ENCODE measurements at places on chromosomes 1 and 21.

DNA sequence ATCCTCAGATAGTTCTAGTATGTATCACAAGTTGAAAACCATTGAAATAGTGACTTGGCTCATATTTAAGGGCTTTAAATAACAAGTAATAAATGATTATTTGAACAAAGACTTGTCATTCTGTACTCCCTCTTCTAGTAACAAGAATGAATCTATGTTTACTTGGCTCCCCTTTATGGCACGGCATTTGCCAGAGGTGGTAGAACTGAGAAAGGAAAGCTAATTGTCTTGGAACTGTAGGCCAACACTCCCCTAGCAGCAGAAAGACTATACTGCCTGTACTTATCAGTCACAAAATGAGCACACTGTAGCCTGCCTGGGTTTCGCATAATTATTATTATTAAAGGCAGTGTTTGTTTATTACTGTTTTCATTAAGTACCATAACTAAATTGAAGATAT lies 29.6 kb upstream of the SMYD2 start:
- DNase-seq: no peak

DNA sequence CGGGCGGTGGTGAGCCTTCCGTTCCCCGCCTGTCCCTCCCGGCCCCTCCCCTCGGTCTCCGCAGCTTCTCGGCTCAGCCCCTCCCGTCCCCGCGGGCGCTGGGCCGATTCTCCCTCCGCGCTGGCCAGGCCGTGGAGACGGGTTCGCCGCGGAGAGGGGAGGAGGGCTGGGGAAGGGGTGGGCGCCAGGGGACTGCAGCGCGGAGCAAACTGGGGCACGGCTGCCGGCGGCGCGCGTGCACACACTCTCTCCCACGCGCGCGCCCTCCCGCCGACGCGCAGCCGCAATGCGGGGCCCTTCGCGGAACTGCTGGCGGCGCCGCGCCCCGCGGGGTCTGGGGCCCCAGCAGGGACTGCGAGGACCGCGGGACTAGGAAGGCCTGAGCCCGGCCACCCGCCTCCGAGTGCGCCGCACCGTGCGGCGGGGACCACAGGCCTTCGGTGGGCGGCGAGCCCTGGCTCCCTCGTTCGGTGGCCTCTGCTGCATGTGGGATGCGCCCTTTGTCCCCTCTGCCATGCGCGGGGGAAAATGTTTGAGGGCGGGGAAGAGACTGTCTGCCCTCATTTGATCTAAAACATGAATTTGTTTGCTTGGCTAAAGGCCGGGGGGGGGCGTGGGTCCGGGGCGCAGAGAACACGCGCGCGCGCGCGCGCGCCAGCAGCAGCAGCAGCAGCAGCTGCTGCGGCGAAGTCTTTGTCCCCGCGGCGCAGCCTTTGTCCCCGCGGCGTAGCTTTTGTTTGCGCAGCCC lies 90.7 kb upstream of the VAMP3 start:
- peak; percentile 55 for DNase-seq

DNA sequence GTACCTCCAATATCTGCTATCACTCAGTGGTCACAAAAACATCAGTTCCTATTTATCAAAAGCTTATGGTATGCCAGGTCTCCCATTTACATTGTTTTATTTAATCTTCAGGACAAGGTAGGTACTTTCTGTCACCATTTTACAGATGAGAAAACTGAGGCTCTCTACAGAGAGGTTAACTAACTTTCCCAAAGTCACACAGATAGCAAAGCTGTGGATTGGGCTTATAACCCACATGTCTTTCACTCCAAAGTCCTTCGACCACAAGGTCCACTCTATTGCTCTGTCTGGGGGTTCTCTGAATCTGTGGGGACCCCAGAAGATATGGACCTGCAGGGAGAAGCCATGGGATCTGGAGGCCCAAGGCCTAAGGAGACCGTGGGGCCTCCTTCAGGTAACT lies 26.6 kb upstream of the EPS8L3 start:
- DNase-seq: no peak

GRCh38 chr1:155026588-155026987 lies 7.0 kb downstream of the DCST2 start:
- DNase-seq: no peak

DNA sequence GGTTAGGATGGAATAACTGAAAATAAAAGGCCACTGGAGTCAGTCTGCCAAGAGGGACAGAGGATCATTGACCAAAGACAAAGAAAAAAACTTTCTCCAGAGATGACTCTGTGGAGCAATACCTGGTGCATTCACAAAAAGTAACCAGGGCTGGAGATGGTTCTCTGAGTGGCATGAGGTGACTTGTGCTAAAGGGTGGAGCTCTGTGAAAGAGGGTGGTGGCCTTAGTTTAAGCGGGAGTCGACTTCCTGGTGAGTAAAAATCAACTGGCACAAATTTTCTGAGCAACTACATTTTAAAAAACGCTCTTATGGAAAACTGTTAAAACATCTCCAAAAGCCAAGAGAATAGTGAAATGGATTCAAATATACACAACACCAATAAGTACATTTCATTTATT lies 10.0 kb downstream of the NHLH2 start:
- no peak for DNase-seq

DNA sequence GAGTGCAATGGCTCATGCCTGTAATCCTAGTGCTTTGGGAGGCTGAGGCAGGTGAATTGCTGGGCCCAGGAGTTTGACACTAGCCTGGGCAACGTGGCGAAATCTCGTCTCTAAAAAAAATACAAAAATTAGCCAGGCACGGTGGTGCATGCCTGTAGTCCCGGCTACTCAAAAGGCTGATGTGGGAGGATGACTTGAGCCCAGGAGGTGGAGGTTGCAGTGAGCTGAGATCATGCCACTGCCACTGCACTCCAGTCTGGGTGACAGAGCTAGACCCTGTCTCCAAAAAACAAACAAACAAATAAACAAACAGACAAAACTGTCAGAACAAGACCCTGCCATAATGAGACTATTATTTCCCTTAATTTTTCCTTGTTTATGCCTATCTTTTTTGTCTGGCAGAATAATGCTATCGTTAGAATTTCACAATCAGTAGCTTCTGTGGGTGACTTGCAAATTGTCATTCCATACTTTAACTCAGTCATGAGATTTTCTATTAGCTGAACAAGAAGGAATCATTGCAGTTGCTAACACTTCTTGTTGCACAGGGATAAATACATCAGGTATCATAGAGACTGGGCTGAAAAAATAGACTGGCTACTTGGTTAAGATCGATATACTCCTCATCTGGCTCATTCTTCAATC lies 7.5 kb upstream of the THEM4 start:
- no peak for DNase-seq

All from CD4-positive, alpha-beta T cell treated with Interleukin-17A for 4 hours (primary cell).